ENCODE measurements at places on chromosomes 1 and 21. TPM values are rescaled to one million over a fixed set of nuclear protein-coding genes. Genes with fewer than 3 reads are reported as not detected.

The LEPR gene
- 1.9 TPM for total RNA-seq

The C4BPA gene
- total RNA-seq: not detected

The ALX3 gene
- total RNA-seq: not detected

The ZBED6 gene
- total RNA-seq: 21.8 TPM

The ZMPSTE24 gene
- total RNA-seq: 20.6 TPM

The TRIM17 gene
- total RNA-seq: 3.4 TPM

The VAMP3 gene
- total RNA-seq: 44.7 TPM

The TMPRSS15 gene
- not detected for total RNA-seq

The IGSF8 gene
- 39.8 TPM for total RNA-seq

The PKLR gene
- not detected for total RNA-seq

The NR5A2 gene
- not detected for total RNA-seq

The ETV3L gene
- not detected for total RNA-seq

The OPTC gene
- total RNA-seq: not detected

The MPL gene
- not detected for total RNA-seq

The C1orf87 gene
- total RNA-seq: not detected

The OLFML3 gene
- 0.45 TPM for total RNA-seq

The AGO1 gene
- total RNA-seq: 24.0 TPM

The MEX3A gene
- total RNA-seq: 0.09 TPM

The MAGOH gene
- total RNA-seq: 67.4 TPM

The C21orf58 gene
- total RNA-seq: 50.1 TPM

The DEPDC1 gene
- 17.8 TPM for total RNA-seq

The AGT gene
- not detected for total RNA-seq

The TPTE gene
- total RNA-seq: not detected

The OLFM3 gene
- not detected for total RNA-seq

The HES3 gene
- total RNA-seq: not detected

The EXO1 gene
- 32.7 TPM for total RNA-seq

The LPAR3 gene
- total RNA-seq: 3.2 TPM

The AMY2A gene
- not detected for total RNA-seq

The RHD gene
- total RNA-seq: not detected

The TEDDM1 gene
- total RNA-seq: not detected

The ILDR2 gene
- 3.5 TPM for total RNA-seq

The KRTAP21-2 gene
- total RNA-seq: not detected

The AIRE gene
- total RNA-seq: not detected

The UTS2 gene
- 2.0 TPM for total RNA-seq

The KIF26B gene
- total RNA-seq: not detected

The SLAMF9 gene
- total RNA-seq: not detected

The ATP6V0B gene
- 90.4 TPM for total RNA-seq

The FCRL4 gene
- not detected for total RNA-seq

The COL6A2 gene
- 23.9 TPM for total RNA-seq

The ZNF124 gene
- total RNA-seq: 29.0 TPM

The UQCRHL gene
- 1.8 TPM for total RNA-seq
